Uterus (tissue), 4 donors: ENCODE measurements at places on chromosomes 2 and 18. TPM values are rescaled to one million over a fixed set of nuclear protein-coding genes. Genes with fewer than 3 reads are reported as not detected.

DNA sequence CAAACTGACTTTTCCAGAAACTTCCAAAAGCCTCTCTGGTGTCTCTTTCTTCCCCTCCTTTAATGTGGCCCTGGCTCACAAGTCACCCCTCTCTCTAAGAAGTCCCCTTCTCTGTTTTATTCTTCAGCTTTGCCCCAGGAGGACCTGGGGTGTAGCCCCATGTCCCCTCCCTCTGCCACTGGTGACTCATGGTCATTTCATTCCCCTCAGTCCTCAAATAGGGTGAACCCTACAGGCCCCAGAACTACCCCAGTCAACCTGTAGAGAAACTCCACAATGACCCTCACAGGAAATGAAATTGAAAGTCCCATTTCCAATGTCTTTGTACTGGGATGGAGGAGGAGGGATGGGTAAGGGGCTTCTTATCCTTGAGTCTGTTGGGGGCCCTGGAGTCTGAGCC lies 6.2 kb upstream of the SPEG start:
- DNase-seq = no peak

GRCh38 chr2:16257322-16258028 lies 317.1 kb downstream of the MYCN start:
- no peak for DNase-seq

DNA sequence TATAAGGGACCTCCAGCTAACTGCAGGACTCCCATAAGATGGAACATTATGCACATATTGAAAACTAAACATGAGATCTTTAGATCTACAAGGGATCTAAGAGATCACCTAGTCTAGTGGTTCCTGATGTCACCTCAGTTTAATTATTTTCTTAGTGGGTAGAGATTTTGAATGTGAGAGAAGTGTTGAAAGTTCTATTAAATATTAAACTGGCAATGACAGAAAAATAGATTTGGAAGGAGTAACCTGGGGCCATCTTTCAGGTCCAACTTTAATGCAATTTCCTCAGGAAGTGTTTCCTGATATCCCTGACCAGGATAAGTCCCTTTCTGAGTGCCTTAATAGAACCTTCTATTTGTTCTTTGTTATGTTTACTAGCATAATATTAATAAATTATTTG lies 29.1 kb upstream of the CPS1 start:
- DNase-seq = no peak

- no peak for DNase-seq
These were observed 25.8 kb downstream of the FARP2 start for GRCh38 chr2:241381872-241382271.

DNA sequence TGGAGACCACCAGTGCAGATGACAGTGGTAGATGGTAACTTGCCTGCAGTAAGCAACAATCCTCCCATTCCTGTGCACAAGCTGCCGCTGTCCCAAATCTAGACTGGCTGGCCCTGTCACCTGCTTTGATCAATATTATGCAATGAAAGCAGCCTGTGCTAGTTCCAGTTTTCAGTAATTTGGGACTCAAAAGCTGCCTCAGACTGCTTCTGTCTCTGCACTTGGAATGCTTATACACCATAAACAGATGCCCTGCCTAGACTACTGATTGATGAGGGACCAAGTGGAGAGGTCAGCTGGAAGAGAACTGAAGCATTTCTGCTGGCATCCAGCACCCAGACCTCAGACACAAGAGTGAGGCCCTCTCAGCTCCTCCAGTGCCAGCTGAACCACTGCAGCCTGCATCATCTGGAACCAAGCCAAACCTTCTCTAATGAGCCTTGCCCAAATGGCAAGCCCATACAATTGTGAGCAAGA lies 24.9 kb downstream of the CCBE1 start:
- DNase-seq = no peak

DNA sequence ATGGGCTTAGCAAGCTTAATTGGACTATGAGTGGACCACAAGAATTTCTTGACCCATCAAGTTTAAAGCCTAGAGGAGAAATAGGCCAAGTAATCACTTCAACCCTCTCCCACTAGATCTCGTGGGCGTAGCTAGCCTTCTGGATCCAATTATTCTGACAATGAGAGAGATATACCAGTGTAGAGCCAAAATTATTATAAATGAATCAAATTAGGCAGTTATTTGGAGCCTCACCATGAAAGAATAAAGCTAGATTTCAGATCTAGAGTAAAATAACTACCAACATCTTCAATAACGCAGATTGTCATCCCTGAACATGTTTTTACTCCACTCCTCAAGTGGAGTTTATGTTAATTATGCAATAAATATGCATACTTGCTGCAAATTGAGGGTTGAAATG lies 143.9 kb upstream of the CDH20 start:
- DNase-seq = no peak

- no peak for DNase-seq
These were observed 13.0 kb downstream of the KIF5C start for GRCh38 chr2:148888003-148888501.

DNA sequence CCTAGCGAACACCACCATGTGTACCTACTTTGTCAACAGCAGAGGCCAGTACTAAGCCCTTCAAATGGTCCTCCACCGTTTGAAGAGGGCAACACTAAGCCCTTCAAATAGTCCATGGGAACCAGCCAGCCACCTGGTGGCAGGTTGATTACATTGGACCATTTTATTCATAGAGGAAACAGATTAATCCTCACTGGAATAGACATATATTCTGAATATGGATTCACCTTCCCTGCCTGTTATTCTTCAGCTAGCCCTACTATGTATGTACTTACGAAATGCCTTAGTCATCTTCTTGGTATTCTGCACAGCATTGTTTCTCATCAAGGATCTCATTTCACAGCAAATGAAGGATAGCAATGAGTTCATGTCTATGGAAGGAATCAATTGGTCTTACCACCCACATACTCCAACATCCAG lies 10.0 kb upstream of the ZNF396 start:
- no peak for DNase-seq

- DNase-seq = no peak
These were observed 104.8 kb upstream of the WDR75 start for GRCh38 chr2:189336276-189336975.

- DNase-seq = no peak
These were observed 115.4 kb downstream of the ACAA2 start for GRCh38 chr18:49697757-49698524.

DNA sequence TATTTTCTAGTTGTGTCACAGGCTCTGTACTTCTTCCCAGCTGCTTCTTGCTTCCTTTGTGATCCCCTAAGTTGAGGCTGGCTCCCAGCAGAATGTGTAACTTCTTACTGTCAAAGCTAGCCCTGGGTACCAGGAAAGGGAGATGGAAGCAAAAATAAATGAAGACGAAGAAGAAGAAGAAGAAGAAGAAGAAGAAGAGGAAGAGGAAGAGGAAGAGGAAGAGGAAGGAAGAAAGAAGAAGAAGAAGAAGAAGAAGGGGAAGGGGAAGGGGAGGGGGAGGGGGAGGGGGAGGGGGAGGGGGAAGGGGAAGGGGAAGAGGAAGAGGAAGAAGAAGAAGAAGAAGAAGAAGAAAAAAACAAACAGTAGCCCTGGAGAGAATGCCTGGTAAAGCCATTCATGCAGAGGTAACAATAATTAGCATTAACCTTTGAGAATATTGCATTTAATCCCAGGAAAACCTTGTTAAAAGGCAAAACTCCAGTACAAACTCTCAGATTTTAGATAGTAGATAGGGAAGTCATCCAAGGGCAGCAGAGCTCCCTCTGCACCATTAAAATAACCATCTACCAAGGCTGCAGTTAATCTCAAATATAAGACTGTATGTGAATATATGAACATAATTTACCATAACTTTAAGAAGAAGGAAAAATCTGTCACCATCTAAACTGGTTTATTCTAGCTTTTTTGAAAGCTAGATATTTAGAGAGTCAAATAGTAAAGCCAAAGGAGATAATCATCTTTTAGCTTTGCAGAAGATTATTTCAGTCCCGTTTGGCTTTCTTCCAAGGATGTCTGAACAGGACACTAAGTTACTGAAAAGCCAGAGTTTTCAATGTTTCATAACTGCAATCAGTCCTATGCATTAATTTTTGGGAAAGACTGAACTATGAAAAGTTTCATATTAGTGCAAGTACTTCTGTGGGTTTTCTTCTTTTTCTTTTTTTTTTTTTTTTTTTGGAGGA lies 44.3 kb upstream of the FBXO11 start:
- DNase-seq = no peak

DNA sequence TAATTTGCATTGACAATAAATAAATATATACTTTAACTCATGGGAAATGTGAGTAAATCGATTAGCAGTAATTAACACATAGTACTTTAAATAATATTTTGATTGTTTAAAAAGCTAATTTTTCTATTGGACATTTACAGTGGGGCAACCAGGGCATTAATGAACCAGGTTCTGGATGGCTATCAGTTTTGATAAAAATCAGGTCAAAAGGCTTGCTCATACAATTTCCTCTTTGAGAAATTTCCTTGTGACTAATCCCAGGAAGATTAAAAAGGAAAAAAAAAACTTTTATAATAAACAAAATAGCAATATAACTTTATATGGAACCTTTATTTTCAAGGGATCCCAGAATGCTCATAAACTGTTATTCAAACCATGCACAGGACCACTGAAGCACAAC lies 497.2 kb upstream of the ZEB2 start:
- no peak for DNase-seq

DNA sequence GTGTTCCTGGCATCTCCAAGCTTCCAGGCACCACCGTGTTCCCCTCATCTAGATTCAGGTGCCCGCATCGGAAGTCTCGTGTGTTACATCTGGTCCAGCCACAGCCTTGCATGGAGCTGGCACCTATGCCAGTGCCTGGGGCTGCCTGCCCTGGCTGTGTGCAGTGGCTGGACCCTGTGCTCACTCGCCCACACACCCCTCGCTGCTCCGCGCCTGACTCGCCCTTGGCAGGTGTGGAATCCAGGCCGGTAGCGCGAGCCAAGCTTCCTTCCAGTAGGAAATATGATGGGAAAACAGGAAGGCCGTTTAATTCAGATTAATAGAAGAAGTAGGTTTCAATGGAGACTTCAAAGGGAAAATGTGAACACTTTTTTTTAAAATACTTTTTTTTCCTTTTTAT lies 78.0 kb downstream of the PTPN4 start:
- DNase-seq = no peak

GRCh38 chr2:41142478-41142877 lies 690.6 kb upstream of the SLC8A1 start:
- DNase-seq = no peak

- no peak for DNase-seq
These were observed 856 bp upstream of the PLA2R1 start for GRCh38 chr2:160063271-160063670.

GRCh38 chr2:160201849-160202539 lies 1.9 kb upstream of the ITGB6 start:
- no peak for DNase-seq

DNA sequence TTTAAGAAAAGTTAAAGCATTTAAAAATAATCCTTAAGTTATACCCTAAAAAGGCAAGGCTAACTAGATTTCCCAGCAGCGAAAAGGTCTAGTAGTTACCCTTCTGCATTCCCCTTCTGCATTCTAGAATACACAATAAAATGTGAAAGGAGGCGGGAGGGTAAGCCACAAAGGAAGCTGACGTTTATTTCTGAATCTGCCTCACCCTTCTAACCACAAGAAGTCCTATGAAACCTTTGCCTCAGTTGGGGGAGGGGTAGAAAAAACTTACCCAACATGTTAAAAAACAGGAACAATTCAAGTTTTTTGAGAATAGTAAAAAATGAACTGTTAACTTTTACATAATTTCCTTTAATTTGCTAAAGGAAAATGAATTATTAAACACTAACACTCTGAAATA lies 11.3 kb downstream of the STK17B start:
- no peak for DNase-seq

GRCh38 chr2:239878686-239879085 lies 146.5 kb downstream of the NDUFA10 start:
- no peak for DNase-seq

DNA sequence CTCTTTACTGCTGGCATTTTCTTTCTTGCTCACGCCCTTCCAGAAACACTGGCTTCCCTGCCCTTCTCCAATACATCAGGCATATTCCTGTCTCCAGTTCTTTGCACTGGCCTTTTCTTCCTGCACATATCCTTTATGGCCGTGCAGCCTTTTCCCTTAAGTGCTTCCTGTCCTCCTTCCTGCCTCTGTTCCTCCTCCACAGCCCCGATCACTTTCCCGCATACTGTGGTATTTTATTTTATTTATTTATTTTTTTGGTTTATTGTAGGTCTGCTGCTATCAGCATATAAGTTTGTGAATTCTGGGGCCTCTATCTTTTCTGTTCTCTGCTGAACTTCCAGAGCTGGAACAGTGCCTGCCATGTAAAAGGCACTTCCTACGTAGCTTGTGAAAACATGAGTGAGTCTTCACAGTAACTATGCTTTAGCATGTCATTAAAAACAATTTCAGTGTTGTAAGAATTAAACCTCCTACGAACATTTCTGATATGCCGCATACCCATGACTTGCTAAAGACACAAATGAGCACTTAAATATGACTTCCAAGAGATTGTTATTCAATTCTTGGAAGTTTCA lies 289.1 kb downstream of the TRIB2 start:
- DNase-seq = no peak

DNA sequence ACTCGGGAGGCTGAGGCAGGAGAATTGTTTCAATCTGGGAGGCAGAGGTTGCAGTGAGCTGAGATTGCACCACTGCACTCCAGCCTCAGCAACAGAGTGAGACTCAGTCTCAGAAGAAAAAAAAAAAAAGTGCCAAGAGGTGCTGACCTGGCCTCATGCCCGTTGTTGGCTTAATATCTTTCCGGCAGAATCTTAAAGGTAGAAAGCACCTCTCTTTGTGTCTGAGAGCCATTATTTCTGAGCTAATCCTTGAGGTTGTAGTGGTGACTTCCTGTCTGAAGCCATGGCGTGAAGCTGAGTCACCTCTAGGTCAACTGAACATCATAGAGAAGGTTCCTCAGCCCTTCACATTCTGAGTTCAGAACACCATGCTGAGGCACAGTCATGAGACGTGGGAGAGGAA lies 60.4 kb downstream of the WDSUB1 start:
- no peak for DNase-seq

The SULT6B1 gene
- not detected for total RNA-seq

The SERPINB11 gene
- total RNA-seq = not detected

The GPR45 gene
- not detected for total RNA-seq

The TSHZ1 gene
- total RNA-seq = 10.0 TPM

The MYO7B gene
- 0.48 TPM for total RNA-seq

The ARHGAP25 gene
- 11.4 TPM for total RNA-seq
